NCI-H2107 (cell line): ENCODE measurements at places on chromosomes 5 and 9.

- no peak for DNase-seq
These were observed 647 bp downstream of the PDE8B start for GRCh38 chr5:77210964-77211690.

GRCh38 chr9:77707383-77708063, 59.4 kb upstream of the GNA14 start:
- DNase-seq, result no peak

- DNase-seq, result no peak
These were observed 917 bp downstream of the NHP2 start for GRCh38 chr5:178152491-178153444.

- no peak for DNase-seq
These were observed 51.3 kb downstream of the ARHGEF37 start for GRCh38 chr5:149632311-149633251.

DNA sequence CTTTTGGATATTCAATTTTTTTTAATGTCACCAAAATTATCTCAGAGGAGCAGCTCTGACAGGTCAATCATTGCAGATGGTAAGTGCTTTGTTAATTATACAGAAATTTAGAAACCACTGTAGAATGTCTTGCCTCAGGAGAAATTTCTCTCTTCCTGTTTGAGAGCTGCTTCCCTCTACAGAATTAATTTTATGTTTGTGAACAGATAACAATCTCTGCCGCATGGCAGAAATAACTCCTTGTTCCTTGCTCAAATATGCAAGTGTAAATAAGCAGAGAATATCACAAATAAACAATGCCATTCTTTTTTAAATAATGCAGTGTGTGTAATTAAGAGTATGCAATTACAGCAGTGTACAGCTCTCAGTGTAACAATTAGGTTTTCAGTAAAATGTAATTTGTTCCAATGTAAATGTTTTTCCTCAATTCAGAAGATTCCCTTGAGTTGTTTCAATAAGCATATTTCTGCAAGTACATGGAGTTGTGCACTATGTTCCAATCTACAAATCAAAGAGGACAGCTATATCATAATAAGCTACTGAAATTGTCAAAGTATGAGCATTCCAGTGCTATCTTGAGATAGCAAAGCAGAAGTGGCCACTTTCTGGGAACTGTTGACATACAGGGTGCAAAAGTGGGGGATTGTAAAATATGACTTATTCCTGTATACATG, 1012.8 kb downstream of the MAT2B start:
- DNase-seq, result no peak

DNA sequence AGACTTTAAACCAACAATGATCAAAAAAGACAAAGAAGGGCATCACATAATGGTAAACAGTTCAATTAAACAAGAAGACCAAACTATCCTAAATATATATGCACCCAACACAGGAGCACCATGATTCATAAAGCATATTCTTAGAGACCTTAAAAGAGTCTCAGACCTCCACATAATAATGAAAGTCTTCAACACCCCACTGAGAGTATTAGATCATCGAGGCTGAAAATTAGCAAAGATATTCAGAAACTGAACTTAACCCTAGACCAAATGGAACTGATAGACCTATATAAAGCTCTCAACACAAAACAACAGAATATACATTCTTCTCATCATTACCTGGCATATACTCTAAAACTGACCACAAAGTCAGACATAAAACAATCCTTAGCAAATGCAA, 11.7 kb upstream of the SPINK14 start:
- no peak for DNase-seq

DNA sequence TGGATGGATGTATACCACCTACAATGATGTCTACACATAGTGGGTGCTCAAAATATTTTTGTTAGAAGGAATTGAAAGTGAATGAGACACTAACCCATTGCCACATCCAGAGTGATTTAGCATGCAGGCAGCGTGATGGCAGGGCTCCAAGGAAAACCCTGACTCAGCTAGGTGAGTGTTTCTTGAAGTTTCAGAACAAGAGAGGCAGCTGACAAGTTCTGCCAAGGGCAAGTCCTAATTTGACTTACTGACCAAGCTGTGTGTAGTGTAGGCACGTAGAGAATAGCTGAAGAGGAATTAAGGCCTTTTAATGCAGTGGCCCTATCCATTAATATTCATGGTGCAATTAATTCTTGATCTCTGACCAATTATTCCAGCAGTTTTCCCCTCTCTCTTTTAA, 107.8 kb upstream of the ATP10B start:
- DNase-seq, result no peak

GRCh38 chr5:57577432-57578175, 95.0 kb upstream of the ACTBL2 start:
- no peak for DNase-seq

- DNase-seq, result no peak
These were observed 7.2 kb downstream of the SLC6A3 start for GRCh38 chr5:1437876-1438559.

GRCh38 chr9:99107421-99107820, 2.5 kb downstream of the TGFBR1 start:
- DNase-seq, result no peak

- no peak for DNase-seq
These were observed 5.6 kb upstream of the IL7R start for GRCh38 chr5:35850967-35851680.

GRCh38 chr9:124500028-124500795, 7.0 kb downstream of the NR5A1 start:
- no peak for DNase-seq

GRCh38 chr5:14706615-14707021, 42.1 kb downstream of the OTULIN start:
- DNase-seq, result no peak

DNA sequence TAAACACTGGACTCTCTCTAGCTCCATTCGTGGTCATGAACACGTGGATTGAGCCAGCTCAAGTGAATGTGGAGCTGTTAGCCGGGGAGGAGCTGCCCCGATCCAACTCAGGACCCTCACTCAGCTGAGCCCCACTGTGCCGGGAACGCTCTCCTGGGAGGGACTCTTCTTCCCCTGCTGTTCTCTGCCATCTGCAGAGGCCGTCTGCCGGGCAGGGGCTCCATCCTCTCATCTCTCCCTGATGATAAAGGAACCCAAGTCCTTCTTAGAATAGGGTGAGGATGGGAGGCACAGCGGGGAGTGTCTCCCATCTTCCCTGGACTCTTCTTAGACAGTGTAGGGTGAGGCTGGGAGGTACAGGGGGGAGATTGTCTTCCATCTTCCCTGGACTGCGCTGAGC, 120.5 kb upstream of the IRX4 start:
- DNase-seq, result no peak

DNA sequence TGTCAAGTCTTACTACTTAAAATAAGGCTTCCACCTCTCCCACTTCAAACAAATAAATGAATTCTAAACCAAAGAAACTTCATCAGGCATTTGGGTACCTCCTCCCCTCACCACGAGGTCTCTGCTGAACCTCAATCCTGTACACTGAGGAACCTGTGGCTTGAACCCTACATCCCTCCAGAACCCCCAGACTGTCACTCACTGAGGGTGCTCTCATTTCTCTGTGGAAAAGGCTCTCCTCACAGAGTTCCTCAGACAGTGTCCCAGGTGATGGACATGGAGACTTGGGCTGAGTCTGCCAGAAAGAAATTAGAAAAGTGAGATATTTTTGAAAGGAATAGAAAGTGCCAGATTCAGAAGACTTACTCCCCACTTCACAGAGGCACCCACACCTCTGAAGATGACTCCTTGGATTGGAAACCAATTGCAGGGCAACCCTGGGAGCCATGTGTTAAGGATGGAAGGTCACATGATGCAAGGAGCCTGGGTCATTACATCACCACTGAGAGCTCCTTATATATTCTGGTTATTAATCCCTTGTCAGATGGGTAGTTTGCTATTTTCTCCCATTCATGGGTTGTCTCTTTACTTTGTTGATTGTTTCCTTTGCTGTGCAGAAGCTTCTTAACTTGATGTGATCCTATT, 19.8 kb downstream of the MLANA start:
- DNase-seq, result no peak

DNA sequence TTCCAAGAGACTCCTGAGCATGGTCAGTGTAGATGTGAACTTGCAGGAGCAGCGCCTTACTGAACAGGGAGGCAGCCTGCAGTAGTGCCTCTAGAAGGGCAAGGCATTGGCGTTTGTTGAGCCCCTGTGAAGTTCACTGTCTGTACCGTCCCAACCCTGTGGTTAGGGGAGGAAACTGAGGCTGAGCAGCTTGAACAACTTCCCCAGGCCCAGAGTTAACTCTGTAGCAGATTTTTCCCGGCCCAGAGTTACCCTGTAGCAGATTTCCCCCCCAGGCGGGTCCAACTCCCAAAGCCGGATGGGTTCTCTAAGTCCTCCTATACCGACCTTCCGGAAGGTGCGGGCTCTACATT, 9.6 kb downstream of the LMX1B start:
- DNase-seq, result no peak

DNA sequence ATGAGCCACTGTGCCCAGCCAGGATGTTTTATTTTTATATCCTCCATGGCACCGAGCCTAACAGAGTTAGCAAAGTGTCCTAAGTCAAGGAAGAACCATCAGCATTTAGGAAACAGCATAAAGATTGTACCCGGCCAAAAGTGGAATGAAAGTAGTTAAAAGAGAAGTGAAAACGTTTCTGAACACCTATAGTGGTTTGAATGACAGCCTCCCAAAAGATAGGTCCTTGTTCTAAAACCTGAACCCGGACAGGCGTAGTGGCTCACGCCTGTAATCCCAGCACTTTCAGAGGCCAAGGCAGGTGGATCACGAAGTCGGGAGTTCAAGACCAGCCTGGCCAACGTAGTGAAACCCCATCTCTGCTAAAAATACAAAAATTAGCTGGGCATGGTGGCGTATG, 37.4 kb downstream of the ZFAND5 start:
- DNase-seq, result no peak

DNA sequence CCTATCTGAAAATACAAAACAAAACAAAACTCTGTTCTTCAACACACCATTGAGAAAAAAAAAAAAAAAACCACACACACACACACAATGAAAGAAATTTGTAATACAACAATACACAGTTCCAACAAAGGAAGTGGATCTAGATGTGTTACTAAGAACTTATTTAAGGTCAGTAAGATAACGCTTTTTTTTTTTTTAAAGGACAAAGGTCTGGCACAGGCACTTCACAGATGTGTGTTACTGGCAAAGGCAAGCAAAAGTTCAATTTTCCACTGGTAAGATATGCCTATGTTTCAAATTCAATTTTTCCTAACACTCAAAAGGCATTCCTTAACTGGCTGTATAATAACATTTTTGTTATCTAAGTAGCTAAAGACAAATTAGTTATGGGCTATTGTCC, 3.6 kb downstream of the RFK start:
- DNase-seq, result no peak

DNA sequence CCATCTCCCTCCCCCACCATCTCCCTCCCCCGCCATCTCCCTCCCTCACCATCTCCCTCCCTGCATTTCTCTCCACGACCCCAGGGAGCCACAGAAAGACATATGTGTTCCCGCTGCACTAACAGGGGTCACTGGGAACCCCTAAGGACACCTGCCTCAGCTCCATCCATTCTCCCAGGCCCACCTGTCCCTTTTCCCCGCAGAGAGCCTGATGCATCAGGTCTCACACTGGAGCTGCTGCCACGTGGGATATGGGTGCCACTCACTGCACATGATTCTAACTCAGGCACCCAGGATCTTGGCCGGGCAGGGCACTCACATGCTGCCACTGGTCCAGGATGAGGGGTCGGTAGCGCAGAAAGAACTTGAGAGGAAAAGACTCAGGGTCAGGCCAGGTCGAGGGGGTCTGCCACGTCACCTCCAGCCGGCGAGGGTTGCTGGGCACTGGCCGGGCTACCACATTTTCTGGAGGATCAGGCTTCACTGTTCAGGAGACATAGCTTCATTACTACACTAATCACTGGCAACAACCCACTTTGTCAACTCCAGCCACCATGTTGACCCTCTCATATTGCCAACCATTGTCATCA, 33.2 kb upstream of the ENHO start:
- no peak for DNase-seq

GRCh38 chr9:68836788-68837187, 131.7 kb downstream of the PIP5K1B start:
- DNase-seq, result no peak

- no peak for DNase-seq
These were observed 136.1 kb downstream of the RGS3 start for GRCh38 chr9:113599646-113600022.

DNA sequence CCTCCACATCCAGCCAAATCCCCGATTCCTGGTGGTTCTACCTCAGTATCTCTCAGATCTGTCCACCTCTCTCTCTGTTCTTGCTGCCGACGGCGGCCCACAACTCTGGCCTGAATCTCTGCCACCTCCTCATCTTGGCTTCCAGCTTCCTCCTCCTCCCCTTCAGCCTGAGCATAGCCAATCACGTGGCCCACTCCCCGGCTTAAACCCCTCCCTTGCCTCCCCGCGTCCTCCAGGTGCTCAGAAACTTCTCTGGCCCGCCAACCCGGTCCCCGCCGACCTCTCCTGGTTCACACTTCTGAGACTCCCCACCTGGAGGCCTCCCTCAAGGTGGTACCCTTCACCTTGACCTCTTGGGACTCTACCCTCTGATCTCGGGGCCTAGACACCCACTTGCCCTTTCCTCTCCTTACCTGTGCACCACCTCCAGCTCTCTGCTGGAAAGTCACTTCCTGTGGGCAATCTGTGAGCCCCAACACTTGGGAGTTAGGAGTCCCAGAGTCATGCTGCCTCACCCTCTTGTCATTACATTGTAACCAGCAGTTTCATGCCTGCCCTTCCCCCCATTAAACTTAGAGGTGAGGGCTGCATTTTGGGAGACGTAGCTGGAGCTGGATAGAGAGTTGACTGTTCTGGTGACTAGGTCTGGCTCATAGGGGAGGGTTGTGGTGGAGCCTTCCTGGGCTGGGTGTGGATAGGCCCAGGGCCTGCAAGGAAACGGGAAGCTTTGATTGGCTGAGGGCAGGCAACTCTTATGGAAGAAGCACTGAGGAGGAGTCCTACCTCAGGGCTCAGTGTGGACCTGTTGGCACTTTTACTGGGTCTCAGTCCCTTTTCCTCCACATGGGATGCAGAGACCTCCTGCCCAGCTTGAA, 4.5 kb upstream of the SET start:
- DNase-seq, result no peak

DNA sequence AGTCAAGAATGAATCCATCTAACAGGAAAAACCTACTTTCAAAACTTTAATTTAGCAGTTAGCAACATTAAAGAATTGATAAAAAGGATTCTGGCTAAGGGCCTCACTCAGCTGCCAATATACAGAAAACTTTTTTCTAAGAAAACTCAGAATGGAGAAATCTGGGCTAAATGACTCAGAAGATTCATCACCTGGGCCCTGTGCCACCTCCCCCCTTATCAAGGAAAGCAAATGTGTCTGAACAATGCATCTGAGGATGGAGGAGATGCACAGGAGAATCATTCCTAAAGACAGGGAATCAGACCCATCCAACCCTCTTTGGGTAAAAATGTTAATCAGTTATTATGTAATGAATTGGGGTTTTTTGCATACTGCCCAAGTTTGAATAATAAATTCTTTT, 592.0 kb upstream of the DMAC1 start:
- no peak for DNase-seq

- no peak for DNase-seq
These were observed 13.6 kb upstream of the MAPK9 start for GRCh38 chr5:180305481-180305880.

DNA sequence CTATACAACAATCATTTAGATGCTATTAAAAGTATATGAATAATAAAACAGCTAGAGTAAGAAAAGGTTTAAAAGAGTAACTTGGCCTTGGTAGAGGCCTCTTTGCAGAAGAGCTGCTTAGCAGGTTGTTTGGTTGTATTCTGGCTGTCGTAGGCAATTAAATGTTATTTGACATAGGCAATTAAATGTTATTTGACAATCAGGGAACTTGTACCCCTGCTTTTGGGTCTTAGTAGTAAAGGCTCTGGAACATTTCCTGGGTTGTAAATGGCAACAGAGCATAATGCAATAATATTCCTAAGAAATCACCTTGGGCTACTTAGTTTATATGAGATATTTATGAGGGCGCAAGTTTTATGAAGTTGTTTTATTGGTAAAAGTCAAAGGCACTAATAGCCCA, 84.4 kb upstream of the SLC28A3 start:
- DNase-seq, result no peak
